Activated gamma-delta T cell (primary cell): ENCODE measurements at places on chromosomes 6 and 20.
A peak's percentile ranks its signal among the peaks of the same experiment; 100 is the strongest.

DNA sequence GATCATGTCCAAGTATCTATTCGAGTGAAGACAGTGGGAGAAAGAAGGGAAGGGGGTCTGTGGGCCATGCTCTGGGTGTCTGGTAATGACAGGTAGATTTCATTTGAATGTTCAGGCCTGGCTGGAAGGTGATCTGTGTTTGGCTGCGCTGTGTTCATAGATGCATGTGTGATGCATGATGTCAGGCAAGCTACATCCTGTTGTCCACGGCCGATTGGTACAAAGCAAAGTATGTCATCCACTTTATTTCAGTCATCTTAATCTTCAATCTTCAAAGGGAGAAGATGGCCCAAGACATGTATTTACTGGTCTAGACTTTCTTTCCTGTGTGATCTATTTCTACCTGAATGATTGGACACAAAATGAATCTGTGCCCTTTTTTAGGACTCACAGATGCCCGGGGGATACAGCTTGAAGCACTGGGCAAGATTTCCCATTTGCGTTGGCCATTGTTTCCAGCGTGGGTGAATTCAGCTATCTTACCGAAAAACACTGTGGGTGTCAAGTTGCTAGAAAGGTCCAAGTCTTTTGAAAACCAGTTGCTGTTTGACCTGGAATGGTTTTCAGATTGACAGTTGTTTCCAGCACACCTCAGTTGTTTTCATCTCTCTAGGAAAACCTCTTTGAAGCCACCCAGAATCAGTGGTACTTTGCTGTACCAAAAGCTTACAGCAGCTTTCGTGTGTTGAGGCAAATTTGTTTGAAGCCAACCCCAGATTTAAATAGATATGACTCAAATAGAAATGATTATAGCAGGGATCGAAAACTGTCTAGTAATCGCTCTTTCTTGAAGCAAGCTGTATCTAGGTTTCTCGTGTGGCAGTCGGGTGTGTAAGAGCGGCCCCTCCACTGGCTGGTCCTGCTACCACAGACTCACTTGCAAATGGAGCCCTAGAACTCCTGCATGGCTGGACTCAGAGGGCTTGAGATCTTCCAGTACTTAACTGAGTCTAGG is 27.2 kb downstream of the DUSP22 start:
- no peak for DNase-seq

DNA sequence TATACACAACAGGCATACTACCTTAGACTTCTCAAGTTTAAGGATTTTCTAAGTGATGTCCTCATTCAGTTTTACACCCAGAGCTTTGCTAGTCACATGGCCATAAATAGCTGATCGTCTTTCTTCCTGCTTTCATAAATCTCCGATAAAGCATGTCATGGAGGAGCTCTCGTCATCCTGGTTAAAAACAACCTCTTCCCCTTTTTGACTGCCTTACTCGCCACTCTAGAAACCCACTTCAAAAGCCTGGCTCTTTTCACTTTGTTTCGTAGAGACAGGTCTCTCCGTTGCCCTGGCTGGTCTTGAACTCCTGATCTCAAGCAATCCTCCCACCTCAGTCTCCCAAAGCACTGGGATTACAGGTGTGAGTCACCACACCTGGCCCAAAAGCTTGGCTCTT is 67.0 kb upstream of the SMIM29 start:
- no peak for DNase-seq

- no peak for DNase-seq
Observed at GRCh38 chr6:40977085-40977484, 61.9 kb downstream of the UNC5CL start.

DNA sequence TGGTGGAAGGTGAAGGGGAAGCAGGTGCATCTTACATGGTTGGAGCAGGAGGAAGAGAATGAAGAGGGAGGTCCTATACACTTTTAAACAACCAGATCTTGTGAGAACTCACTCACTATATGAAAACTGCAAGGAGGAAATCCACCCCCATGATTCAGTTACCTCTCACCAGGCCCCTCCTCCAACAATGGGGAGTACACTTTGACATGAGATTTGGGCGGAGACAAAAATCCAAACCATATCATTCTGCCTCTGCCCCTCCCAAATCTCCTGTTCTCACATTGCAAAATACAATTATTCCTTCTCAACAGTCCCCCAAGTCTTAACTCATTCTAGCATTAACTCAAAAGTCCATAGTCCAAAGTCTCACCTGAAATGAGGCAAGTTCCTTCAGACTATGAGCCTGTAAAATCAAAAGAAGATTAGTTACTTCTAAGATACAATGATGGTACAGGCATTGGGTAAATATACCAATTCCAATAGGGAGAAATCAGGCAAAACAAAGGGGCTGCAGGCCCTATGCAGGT is 60.5 kb downstream of the EDN1 start:
- no peak for DNase-seq

GRCh38 chr6:115914098-115914497 is 146.6 kb downstream of the FRK start:
- DNase-seq, result no peak

DNA sequence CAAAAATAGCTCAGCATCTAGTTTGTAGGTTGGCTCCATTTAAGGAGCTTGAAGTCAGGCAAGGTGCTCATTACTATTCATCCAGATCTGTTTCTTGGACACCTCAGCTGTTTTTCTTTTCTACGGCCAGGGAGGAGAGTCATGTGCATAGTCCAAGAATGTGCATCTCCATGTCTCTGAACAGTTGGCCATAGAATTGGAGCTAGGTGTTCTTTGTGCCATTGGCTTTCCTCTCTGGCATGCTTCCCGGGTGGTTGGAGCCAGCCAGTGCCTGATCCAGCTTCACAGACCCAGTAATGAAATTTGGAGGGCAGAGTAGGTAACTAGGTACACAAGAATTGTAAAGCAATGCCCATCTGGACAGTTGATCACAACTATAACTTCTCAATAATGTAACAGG is 21.6 kb downstream of the EYA4 start:
- DNase-seq, result no peak

GRCh38 chr6:105162377-105162776 is 17.4 kb downstream of the POPDC3 start:
- no peak for DNase-seq

- DNase-seq, result peak; percentile 13
Observed at GRCh38 chr6:127514773-127515227, 4.3 kb downstream of the MTCL3 start.

DNA sequence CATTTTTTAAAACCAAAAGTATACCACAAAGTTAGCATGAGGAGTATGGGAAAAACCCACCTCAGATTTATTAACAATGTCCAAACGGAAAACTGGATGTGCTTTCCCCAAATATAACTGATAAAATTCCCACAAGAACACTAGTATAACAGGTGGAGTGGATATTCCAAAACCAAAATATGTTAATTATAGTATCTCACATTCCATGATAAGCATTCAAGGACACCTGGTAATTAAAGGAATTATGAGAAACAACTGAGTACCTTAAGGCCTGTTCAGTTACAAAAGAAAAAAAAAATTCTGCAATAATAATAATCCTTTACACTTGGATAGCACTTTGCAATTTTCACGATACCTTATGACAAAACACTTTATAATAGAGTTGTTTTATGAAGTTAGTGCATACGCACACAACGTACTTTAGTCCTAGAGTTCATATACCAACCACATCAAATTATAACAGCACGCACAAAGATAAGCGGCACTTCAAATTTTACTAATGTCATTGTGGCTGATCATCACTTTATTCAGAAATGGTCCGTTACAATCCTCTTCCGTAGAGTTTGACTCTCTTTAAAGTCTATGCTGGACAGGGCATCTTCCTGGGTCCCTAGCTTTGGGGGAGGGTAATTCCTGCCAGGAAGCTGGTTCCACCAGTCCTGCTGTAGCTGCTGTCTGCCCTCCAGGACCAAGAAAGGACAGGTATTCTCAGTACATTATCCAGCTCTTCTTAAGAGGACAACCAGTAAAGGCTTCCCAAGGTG is 1.7 kb downstream of the CDK19 start:
- no peak for DNase-seq

GRCh38 chr6:134850721-134851305 is 99.1 kb downstream of the ALDH8A1 start:
- no peak for DNase-seq

- DNase-seq, result no peak
Observed at GRCh38 chr20:10792291-10792690, 118.5 kb upstream of the JAG1 start.

- no peak for DNase-seq
Observed at GRCh38 chr6:81624453-81624852, 128.0 kb downstream of the TENT5A start.

- no peak for DNase-seq
Observed at GRCh38 chr20:37876863-37877262, 26.1 kb upstream of the VSTM2L start.

DNA sequence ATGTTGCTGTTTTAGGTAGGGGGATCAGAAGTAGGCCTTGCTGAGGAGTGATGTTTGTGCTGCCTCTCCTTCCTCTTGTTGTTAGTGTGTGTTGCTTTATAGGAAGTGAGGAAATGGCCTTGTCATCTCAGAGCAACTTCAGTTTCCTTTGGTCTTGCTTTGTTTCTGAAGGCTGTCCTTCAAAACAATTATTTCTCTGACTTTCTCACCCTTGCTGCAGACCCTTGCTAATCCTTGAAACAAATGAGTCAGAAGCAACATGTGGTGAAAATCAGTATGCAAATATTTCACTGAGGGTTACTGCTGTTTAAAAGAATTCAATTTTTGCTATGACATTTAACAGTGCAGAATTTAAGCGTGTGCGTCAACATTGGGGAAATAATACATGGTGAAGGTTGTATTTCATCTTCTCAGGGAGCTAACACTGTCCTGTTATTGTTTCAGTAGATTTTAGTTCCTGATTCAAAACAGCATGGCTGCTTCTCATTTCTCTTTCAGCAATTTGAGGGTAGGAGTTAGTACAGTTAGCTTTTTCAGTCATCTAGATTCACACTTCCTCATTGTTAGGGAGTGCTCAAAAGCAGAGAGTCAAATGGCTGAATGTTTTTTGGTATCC is 13.8 kb downstream of the RNF144B start:
- no peak for DNase-seq

DNA sequence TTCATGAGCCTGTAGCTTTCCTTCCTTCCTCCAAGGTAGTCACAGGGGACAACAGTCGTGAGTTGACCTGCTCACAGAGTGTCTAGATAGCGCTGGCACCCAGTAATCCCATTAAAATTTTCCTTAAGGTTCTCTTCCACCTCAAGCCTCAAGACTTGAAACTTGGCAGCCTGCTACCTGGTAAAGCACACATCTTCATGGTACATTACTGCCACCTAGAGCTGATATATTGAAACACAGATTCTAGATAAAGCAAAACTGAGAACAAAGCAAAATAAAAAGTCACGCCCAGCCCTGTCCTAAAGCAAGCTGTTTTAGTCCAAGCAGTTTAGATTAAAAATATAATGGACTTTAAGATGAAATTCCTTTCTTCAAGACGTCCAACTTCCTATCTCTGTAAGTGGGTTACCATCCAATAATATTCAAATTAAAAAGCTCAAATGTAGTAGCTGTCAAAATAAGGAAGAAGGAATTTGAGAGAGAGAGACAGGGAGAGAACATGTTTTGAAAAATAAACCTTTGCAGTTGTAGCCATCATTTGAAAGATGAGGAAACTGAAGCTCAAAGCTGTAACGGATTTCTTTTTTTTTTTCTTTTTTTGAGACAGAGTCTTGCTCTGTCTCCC is 50.7 kb upstream of the CD83 start:
- no peak for DNase-seq

DNA sequence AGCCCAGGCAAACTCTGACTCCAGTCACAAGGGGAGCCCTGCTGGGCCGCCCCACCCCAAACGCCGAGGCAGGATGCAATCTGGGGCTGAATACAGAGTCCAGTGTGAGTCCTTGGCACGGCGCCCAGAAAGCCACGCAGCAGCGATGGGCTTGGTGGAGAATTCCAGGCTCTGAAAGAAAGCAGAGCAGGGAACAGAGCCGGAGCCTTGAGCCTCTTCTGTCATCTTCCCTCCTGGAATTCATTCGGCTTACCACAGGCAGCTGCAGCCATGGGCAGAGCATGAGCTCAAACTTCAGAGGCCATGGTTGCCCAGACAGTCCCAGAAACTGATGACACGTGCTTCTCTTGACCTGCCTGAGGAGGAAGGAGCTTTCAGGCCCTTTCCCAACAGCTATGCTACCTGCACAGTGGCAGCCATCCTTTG is 441.1 kb upstream of the JARID2 start:
- DNase-seq, result no peak

DNA sequence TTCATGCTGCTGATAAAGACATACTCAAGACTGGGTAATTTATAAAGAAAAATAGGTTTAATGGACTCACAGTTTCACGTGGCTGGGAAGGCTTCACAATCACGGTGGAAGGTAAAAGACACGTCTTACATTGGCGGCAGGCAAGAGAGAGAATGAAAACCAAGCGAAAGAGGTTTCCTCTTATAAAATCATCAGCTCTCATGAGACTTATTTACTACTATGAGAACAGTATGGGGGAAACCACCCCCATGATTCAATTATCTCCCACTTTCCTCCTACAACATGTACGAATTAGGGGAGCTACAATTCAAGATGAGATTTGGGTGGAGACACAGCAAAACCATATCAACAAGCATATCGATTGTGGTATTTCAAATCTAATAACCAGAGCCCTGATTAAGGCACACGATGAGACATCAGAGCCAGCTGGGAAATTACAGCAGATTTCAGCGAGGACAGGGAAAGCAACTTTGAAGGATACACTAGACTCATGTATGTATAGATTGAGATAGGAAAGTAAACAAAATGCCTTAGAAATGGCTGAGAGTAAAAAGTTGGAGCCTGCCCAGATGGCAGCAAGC is 129.8 kb upstream of the GJE1 start:
- no peak for DNase-seq

- no peak for DNase-seq
Observed at GRCh38 chr20:9966966-9967365, 67.8 kb upstream of the ANKEF1 start.

DNA sequence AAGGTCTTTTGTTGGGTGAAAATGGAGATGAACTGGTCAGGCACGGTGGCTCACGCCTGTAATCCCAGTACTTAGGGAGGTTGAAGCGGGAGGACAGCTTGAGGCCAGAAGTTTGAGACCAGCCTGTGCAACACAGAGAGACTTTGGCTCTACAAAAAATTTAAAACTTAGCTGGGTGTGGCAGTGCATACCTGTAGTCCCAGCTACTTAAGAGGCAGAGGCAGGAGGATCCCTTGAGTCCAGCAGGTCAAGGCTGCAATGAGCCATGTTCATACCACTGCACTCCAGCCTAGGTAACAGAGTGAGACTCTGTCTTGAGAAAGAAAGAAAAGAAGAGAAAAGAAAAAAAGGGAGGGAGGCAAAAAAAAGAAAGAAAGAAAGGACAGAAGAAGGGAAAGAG is 90.9 kb upstream of the NFATC2 start:
- DNase-seq, result no peak

DNA sequence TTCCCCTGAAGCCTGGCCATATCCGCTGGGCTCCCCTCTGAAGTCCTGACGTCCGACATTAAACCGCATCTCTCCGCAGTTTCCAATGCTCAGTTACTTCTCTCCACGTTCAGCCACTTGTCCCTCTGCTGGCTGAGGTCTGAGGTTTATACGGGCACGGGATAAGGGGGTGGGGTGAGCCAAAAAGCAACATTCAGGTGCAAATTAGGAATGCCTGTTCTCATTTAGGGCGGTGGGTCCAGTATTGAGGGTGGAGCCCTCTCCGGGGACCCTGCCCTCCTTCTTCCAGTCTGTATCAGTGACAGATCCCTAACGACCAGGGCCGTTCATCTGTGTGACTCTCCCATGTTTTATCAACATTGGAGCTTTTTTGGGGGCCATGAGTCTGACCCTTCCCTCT is 1454.4 kb downstream of the HACE1 start:
- no peak for DNase-seq
